AG04450 (cell line): ENCODE measurements at places on chromosomes 4 and X.

- DNase-seq: no peak
Measured at GRCh38 chr4:110663738-110664444, 41.0 kb upstream of the PITX2 start.

- no peak for DNase-seq
Measured at GRCh38 chr4:15851969-15852368, 73.8 kb downstream of the CD38 start.

DNA sequence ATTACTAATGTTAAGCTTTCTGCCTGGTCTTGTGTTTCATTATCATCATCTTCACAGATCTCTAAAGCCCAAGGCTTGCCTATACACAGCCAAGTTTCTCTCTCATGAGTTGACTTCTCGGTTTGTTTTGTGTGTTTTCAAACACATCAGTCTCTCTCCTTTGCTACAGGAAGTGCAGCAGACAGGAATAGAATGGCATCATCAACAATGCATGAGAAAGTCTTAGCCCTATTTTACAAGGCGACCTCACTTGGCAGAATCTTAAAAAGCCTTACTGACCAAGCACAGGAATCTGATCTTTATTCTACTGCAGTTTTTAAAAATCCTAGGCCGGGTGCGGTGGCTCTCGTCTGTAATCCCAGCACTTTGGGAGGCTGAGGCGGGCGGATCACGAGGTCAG is 36.8 kb downstream of the CC2D2A start:
- peak; percentile 11 for DNase-seq

DNA sequence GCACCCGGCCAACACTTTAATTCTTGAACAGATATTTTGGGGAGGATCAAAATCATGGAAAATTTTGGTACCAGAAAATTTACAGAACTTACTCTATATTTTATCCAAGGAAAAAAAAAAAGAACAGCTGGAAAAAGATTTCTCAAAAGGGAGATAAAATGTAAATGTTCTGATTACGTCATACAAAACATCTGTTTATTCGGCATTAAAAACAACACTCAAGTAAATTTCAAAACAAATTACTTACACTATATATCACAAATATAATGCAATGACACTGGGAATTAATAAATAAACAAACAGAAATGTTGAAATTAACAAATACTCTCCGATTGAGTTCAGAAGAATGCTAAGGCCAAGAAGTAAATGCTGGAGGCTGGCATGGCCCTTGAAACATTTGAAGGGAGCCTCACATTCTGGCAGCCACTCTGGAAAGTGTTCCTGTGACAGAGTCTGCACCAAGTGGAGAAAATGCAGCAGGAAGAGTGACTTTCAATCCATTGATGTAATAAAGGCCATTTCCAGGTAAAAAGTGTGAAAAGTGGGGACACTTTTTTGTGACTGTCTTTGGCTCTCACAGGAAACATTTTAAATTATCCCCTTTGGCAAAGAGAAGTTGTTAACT is 486.0 kb upstream of the CTSO start:
- DNase-seq: no peak

GRCh38 chrX:40154853-40155588 is 57.3 kb upstream of the BCOR start:
- DNase-seq: no peak

GRCh38 chrX:79065696-79066095 is 78.8 kb upstream of the GPR174 start:
- no peak for DNase-seq

GRCh38 chr4:89954906-89955695 is 60.4 kb downstream of the MMRN1 start:
- no peak for DNase-seq

DNA sequence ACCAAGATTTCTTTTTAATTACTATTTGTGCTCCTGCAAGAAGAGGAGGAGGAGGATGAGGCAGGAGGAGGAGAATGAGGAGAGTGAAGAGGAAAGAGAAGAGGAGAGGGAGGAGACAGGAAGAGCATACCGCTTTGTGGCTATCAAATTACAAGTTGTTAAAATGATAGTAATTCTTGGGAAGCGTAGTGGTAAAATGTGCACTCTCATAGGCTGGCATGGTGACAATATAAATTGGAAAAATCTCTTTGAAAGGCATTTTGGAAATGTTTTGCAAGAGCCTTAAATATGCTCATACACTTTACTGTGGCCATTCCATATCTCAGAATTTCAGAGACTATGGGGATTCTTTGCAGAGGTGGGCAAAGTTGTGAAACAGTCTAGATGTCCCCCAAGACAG is 53.2 kb downstream of the MXRA5 start:
- DNase-seq: no peak

- no peak for DNase-seq
Measured at GRCh38 chr4:169079942-169080827, 70.1 kb upstream of the CBR4 start.

- no peak for DNase-seq
Measured at GRCh38 chr4:45663003-45663402, 460.9 kb downstream of the GABRG1 start.

- DNase-seq: peak; percentile 23
Measured at GRCh38 chr4:125266901-125267604, 47.7 kb upstream of the FAT4 start.

GRCh38 chrX:10759141-10759799 is 138.9 kb upstream of the MID1 start:
- no peak for DNase-seq

DNA sequence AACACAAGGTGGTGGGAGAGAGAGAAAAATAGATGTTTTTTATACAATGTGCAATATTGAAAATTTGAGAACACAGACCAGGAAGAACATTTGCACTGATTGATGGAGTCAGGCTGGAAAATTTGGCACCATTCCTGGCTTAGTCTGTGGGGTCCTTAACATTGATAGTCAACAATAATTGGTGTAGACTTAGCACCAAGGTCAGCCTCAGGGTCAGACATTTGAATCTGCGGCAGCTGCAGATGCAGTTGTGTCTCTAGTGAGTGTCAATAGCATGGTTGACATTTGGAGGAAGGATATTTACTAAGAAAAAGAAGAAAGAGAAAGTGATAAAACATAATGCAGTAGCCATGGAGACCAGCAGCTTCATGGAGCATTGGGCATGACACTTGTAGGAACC is 31.5 kb upstream of the GLRA3 start:
- DNase-seq: no peak

DNA sequence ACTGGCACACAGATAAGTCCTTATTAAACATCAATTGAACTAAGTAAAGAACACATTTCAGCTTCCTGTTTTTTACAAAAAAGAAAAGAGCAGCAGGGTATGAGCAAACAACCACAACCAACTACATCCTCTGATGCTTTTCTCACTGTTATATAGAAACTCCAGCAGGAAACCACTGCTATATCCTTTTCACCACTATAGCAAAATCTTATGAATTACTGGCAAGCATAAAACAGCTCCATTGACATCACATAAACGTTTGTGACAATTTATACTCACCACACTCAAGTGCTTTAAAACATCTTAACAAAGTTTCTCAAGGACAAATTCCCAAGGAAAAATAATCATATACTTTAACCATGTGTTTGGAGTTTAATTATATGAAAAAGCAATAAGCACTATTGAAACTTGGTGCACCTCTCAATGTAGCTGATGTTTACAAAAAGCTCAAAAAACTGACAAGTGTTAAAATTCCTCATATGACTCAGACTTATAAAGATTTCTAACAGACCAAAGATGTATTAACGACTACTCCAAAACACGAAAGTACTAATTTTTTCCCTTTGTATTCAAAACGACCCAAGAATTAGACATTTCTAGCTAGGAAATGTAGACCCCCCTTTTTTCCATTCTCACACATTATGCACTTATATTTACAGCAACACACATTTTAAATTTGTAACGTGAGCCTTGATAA is 12.9 kb downstream of the GPRIN3 start:
- DNase-seq: no peak
